Activated T-cell treated with anti-CD3 and anti-CD28 coated beads, Interleukin-2, amount 50 U/mL, for 72 hours (primary cell): ENCODE measurements at places on chromosomes 13 and 19.

- no peak for DNase-seq
These were observed 204.1 kb upstream of the ZNF536 start for GRCh38 chr19:30167976-30168635.

DNA sequence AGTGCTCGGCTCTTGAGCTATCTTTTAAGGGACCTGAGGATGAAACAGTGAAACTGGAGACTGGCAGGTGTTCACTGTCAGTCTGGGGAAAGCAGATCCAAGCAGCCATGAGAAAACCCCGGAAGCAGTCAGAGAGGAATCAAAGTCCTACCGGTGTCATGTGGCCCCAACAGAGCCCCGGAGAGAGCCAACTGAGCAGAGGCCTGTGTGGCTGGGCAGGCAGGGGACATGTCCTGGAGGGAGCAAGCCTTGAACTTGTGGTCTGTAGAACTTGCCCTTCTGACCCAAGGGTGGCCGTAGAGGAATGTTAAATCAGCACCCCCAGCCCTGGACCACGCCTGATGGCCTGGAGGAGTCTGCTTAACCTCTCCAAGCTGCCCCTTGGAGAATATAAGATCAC is 113.7 kb upstream of the ZNF507 start:
- no peak for DNase-seq

- no peak for DNase-seq
These were observed 279.2 kb downstream of the DACH1 start for GRCh38 chr13:71587817-71588216.

- no peak for DNase-seq
These were observed 2.2 kb upstream of the LSR start for GRCh38 chr19:35246466-35247092.

DNA sequence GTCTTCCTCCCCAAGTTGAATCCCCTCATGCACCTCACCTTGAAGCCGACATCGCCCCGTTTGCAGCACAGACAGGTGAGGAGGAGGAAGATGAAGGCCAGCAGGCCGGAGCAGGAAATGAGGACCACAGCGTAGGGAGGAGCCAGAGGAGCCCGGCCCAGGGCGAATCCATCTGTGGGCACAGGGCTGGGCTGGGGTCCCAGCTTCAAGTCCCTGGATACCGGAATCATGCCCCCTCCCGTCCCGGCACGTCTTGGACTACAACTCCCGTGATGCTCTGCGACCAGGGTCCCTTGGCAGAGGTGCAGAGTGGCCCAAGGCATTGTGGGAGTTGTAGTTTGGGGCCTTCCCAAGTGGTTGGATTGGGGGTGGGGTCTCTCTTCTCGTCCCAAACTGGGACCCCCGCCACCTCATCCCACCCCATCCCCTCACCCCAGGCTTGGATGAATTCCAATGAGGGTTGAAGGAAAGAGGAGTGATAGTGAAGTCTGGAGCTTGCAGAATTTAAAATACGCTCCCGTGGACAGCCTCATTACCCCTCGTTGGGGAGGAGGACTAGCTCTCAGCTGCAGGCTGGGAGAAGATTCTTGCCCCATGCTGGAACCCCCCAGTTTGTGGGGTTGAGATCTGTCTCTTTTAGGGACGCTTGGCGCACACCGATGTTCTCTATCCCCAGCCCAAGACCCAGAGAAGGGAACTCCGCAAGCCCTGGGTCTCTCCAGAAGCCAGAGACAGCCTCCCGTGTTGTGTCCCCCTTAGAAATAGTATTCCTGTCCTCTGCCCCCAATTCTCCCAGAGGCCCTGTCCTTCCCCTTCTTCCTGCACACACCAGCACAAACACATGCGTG is 990 bp downstream of the LMTK3 start:
- peak; percentile 79 for DNase-seq

DNA sequence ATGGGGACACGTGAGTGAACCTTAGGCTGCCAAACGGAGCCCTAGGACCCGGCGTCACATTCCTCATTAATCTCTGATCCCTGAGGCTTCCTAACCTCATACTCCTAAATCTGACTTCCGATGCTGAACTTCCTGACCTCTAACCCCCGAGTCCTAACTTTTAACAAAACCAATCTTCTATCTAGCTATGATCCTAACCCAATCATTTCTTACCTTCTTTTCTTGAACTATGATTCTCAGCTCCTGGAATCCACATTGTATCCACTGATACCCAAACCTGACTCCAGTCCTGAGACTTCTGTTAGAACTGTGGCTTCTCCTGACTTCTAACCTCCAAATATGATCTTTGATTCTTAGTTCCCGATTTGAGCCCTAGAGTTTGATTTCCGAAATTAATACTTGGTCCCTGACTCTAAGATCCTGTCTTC is 447 bp downstream of the NFKBIB start:
- DNase-seq, result no peak

DNA sequence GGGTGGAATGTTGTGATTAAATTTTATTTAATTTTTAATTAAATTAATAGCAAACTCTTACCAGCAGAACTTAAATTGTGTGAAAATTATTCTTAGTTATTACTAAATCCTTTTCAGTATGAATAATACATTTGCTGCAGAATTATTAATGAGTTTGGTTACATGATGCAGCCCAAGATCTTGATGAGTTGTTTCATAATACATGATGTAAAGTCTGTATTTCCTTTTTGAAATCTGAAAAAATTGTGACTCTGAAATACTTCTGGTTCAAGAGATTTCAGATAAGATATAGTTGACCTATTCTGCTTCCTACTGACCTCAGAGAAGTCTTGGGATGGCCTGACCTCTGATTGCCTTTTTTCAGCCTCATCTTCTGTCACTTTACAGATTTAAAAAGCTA is 11.1 kb downstream of the SAE1 start:
- DNase-seq, result no peak
